Activated naive CD8-positive, alpha-beta T cell treated with anti-CD3 and anti-CD28 coated beads for 36 hours (primary cell): ENCODE measurements at places on chromosomes 13 and 19. TPM values are rescaled to one million over a fixed set of nuclear protein-coding genes. Genes with fewer than 3 reads are reported as not detected.

Gene PODNL1
- not detected for total RNA-seq

Gene SMIM17
- not detected for total RNA-seq

Gene CACNG6
- not detected for total RNA-seq

Gene ONECUT3
- not detected for total RNA-seq

Gene FGF9
- 0.25 TPM for total RNA-seq

Gene MAN2B1
- total RNA-seq = 122 TPM

Gene CD79A
- 32.2 TPM for total RNA-seq

Gene ZNF587B
- 32.6 TPM for total RNA-seq

Gene C19orf53
- total RNA-seq = 137 TPM

Gene ANGPTL8
- not detected for total RNA-seq

Gene CYP2B6
- total RNA-seq = not detected

Gene ZNF443
- 2.7 TPM for total RNA-seq

Gene GAPDHS
- not detected for total RNA-seq

Gene C19orf85
- not detected for total RNA-seq

Gene GPI
- total RNA-seq = 708 TPM

Gene ZNF728
- not detected for total RNA-seq

Gene TINCR
- total RNA-seq = 0.34 TPM

Gene SRRM5
- 0.60 TPM for total RNA-seq

Gene ADGRE2
- total RNA-seq = 0.29 TPM

Gene ERF
- total RNA-seq = 62.9 TPM

Gene MYO16
- total RNA-seq = not detected

Gene NANOS3
- 0.80 TPM for total RNA-seq

Gene SELENOV
- not detected for total RNA-seq

Gene SLC6A16
- total RNA-seq = 1.4 TPM

Gene PGLYRP2
- not detected for total RNA-seq

Gene PRSS57
- not detected for total RNA-seq

Gene KCNJ14
- 1.4 TPM for total RNA-seq

Gene PRX
- total RNA-seq = 0.64 TPM

Gene POP4
- 137 TPM for total RNA-seq

Gene ODAD3
- 0.27 TPM for total RNA-seq

Gene LMTK3
- 2.8 TPM for total RNA-seq

Gene CTXN1
- 0.52 TPM for total RNA-seq

Gene CADM4
- total RNA-seq = 0.29 TPM

Gene TSHZ3
- total RNA-seq = 0.06 TPM

Gene LRG1
- 0.38 TPM for total RNA-seq

Gene TTC9B
- not detected for total RNA-seq

Gene RNF225
- 1.6 TPM for total RNA-seq

Gene SYNGR4
- 0.31 TPM for total RNA-seq

Gene CLEC4G
- total RNA-seq = not detected

Gene RAX2
- not detected for total RNA-seq

Gene PSG11
- not detected for total RNA-seq

Gene SOX1
- not detected for total RNA-seq

Gene CYP4F8
- not detected for total RNA-seq

Gene LENG8
- 108 TPM for total RNA-seq

Gene PLPPR3
- total RNA-seq = not detected

Gene FARP1
- 0.21 TPM for total RNA-seq

Gene CDX2
- total RNA-seq = not detected

Gene TICAM1
- total RNA-seq = 18.4 TPM

Gene SIGLEC5
- not detected for total RNA-seq

Gene GZMM
- 49.0 TPM for total RNA-seq

Gene HIF3A
- total RNA-seq = not detected

Gene ELAVL3
- not detected for total RNA-seq
